Esophagus squamous epithelium (tissue), 5 donors: ENCODE measurements at places on chromosomes 7 and 10. TPM values are rescaled to one million over a fixed set of nuclear protein-coding genes. Genes with fewer than 3 reads are reported as not detected.

The PRSS2 gene
- not detected for total RNA-seq

The MUC12 gene
- not detected for total RNA-seq

The RELN gene
- total RNA-seq: 0.68 TPM

The IGFBP3 gene
- total RNA-seq: 66.2 TPM

The PHYHIPL gene
- total RNA-seq: 0.19 TPM

The BLNK gene
- total RNA-seq: 29.5 TPM

The SMO gene
- 10.7 TPM for total RNA-seq

The SPDYE5 gene
- not detected for total RNA-seq

The UNCX gene
- not detected for total RNA-seq

The PLXNA4 gene
- total RNA-seq: 1.1 TPM

The H2AZ2 gene
- total RNA-seq: 97.8 TPM

The C10orf67 gene
- total RNA-seq: not detected

The KIAA1549 gene
- 2.1 TPM for total RNA-seq

The SH2B2 gene
- 0.47 TPM for total RNA-seq

The SLC35G1 gene
- total RNA-seq: 3.5 TPM

The ZNF438 gene
- total RNA-seq: 2.9 TPM

The PDK4 gene
- total RNA-seq: 6.2 TPM

The PROSER2 gene
- 15.5 TPM for total RNA-seq

The ITPRID1 gene
- total RNA-seq: not detected

The HTR5A gene
- not detected for total RNA-seq

The TCAF2 gene
- total RNA-seq: 12.5 TPM

The DRGX gene
- not detected for total RNA-seq

The GRM8 gene
- total RNA-seq: not detected

The RBM48 gene
- total RNA-seq: 11.1 TPM

The LBX1 gene
- total RNA-seq: not detected

The VENTX gene
- not detected for total RNA-seq

The CTAGE15 gene
- 2.3 TPM for total RNA-seq

The GPR26 gene
- not detected for total RNA-seq

The SPDYE6 gene
- total RNA-seq: not detected

The AKR1C2 gene
- total RNA-seq: 686 TPM

The CHST3 gene
- 5.3 TPM for total RNA-seq

The DNAH11 gene
- total RNA-seq: 0.91 TPM

The HOXA11 gene
- not detected for total RNA-seq

The TAS2R5 gene
- total RNA-seq: 3.1 TPM

The CTAGE4 gene
- total RNA-seq: 8.6 TPM

The LRWD1 gene
- total RNA-seq: 9.6 TPM

The POM121 gene
- 17.1 TPM for total RNA-seq

The TRIM24 gene
- total RNA-seq: 17.5 TPM

The MUC3A gene
- not detected for total RNA-seq
